ENCODE measurements at places on chromosomes 16 and 17.

- peak; percentile 73 for DNase-seq
Observed at GRCh38 chr16:48611329-48612137, 1.6 kb upstream of the N4BP1 start.

GRCh38 chr16:35559911-35560636 lies 2100.7 kb downstream of the TP53TG3F start:
- no peak for DNase-seq

- DNase-seq, result no peak
Observed at GRCh38 chr16:72711823-72712222, 336.1 kb downstream of the ZFHX3 start.

- no peak for DNase-seq
Observed at GRCh38 chr17:71237903-71238538, 882.8 kb upstream of the SOX9 start.

- no peak for DNase-seq
Observed at GRCh38 chr17:6534846-6535514, 21.4 kb downstream of the PITPNM3 start.

GRCh38 chr17:13977837-13978236 lies 91.5 kb upstream of the COX10 start:
- no peak for DNase-seq

DNA sequence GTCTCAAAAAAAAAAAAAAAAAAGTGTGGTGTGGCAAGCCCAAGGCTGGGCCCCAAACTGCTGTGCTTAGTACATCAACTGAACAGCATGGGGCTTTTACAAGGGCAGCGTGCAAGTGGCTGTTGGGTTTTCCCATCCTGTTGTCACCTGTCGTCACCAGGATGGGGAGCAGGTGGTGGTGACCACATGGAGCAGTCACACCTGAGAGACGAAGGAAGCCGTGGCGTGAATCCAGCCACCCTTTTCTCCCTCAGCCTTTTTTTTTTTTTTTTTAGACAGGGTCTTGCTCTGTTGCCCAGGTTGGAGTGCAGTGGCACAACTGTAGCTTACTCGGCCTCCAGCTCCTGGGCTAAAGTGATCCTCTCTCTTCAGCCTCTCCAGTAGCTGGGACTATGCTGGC lies 4.1 kb upstream of the MRPL58 start:
- DNase-seq, result no peak

DNA sequence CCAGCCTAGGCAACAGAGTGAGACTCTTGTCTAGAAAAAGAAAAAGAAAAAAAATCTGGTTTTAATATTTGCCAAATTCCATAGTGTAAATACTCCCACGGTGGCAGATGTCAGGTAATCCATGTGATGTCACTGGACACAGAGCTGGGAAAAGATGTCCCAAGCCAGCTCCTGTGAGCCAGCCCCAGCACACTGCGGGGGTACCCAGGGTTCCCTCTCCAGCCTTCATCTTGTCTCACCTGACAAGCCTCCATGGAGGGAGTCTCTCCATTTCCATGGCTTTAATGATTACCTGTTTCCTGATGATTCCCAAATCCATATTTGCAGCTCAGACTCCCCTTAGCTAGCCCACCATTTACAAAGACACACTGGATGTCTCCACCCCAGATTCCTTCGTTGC lies 4.6 kb downstream of the CD300LB start:
- DNase-seq, result no peak

Data from NK-92 treated with Interleukin-12 subunit alpha and Interleukin-12 subunit beta, amount 100 ng/mL, for 24 hours (cell line).